ENCODE measurements at places on chromosomes 6 and 20.
A peak's percentile ranks its signal among the peaks of the same experiment; 100 is the strongest.

- H3K27ac ChIP-seq: no peak overlapping the region
- no peaks in the 10 kb centered on the region for H3K36me3 ChIP-seq
- no peaks in the 10 kb centered on the region for H3K27me3 ChIP-seq
- no peak for DNase-seq
- H3K4me3 ChIP-seq: no peak overlapping the region
- H3K4me1 ChIP-seq: no peaks in the 10 kb centered on the region
Observed at GRCh38 chr6:153957394-153957793, 81.6 kb upstream of the OPRM1 start.

- DNase-seq: peak; percentile 83
- H3K4me3 ChIP-seq: no peak overlapping the region
- H3K36me3 ChIP-seq: no peaks in the 10 kb centered on the region
- peaks cover 11% of the 10 kb centered on the region for H3K4me1 ChIP-seq
- no peaks in the 10 kb centered on the region for H3K27me3 ChIP-seq
Observed at GRCh38 chr6:104625536-104625935, 234.2 kb downstream of the HACE1 start.

DNA sequence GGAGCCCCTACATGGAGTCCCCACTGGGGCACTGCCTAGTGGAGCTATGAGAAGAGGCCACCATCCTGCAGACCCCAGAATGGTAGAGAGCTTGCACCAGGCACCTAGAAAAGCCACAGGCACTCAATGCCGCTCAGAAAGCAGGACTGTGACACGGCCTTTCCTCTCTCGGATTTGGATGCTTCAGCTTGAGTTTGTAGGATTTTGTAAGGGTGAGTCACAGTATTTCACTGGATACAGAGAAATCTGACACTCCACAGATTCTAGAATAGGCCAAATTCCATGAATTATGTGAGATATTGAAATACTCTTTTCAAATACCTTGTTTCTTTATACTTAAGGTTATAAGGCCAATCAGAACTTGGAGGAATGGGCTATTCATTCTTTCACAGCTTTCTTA lies 424.5 kb downstream of the HTR1B start:
- no peak for DNase-seq
- no peaks in the 10 kb centered on the region for H3K36me3 ChIP-seq
- no peaks in the 10 kb centered on the region for H3K27me3 ChIP-seq
- no peak overlapping the region for H3K27ac ChIP-seq
- no peaks in the 10 kb centered on the region for H3K4me1 ChIP-seq

GRCh38 chr20:21113697-21114096 lies 7.5 kb upstream of the LINC00237 start:
- no peaks in the 10 kb centered on the region for H3K36me3 ChIP-seq
- H3K27me3 ChIP-seq: no peaks in the 10 kb centered on the region
- no peaks in the 10 kb centered on the region for H3K4me1 ChIP-seq
- no peak overlapping the region for H3K4me3 ChIP-seq

GRCh38 chr6:30443657-30444450 lies 45.5 kb upstream of the HLA-E start:
- no peak overlapping the region for H3K4me3 ChIP-seq
- no peaks in the 10 kb centered on the region for H3K4me1 ChIP-seq
- H3K36me3 ChIP-seq: no peaks in the 10 kb centered on the region
- no peak overlapping the region for H3K27ac ChIP-seq

DNA sequence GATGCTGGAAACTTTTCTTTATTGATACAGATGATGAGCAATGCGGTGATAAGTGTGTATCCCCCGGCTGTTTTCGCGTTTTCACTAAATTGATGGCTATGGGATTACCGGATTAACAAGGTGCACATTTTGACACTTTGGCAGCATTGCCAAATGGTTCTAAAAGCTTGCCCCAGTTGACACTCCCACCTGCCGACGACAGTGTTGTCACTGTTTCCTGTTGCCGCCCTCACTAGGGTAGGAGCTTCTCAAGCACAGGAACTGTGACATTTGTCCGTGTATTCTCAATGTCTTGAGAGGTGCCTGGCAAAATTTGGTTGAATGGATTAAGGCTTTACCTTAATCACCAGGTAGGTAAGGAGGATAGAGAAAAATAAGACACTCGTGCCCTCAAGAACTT lies 9.8 kb upstream of the MAPK13 start:
- no peak overlapping the region for H3K27ac ChIP-seq
- DNase-seq: no peak
- H3K4me3 ChIP-seq: no peak overlapping the region
- peaks cover 28% of the 10 kb centered on the region for H3K4me1 ChIP-seq

DNA sequence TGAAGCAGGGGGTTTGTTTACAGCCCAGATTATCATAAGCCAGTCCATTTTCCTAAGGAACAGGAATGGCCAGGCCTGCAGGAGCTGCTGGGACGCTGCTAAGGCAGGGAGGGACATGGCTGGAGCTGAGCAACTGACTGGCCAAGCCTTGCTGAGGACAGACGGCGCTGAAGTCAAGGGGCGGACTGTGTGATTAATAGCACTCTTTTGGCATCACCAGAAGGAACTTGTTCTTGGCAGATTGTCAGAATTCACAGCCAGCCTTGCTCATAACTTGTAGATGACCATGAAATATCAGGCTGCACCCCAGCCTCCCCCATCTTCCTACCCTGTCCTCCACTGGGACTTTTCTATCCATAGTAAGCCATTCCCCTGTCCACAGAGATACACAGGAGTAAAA lies 218.8 kb upstream of the RNF24 start:
- DNase-seq: no peak
- no peaks in the 10 kb centered on the region for H3K36me3 ChIP-seq
- no peaks in the 10 kb centered on the region for H3K4me1 ChIP-seq

DNA sequence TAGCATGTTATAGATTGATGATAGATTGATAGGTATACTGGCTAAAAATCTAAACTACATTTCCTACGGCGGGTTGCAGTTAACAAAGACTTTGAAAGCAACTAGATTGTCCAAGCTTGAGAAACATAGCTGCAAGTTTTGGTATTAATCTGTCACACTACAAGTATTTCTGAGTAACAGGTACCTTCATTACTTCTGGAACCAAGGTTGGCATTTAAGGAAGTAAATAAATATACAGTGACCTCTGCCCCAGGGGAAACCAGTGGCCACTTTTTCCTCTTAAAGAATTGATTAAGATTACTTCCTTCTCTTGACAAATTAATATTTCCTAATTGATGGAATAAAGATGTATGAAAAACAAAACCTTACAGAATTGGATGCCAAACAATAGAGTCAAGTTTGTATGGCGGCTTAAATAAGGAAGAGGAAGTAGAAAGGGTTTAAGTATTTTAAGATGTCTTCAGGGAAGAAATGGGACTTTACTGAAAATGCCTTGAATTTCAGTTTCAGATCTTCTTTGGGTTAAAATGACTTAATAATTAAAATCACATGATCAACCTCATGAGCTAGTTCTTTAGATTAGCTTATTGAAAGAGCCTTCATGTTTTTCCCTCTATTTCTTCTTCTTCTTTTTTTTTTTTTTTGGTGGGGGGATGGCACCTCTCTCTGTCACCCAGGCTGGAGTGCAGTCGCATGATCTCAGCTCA lies 132.8 kb downstream of the DOK5 start:
- no peaks in the 10 kb centered on the region for H3K36me3 ChIP-seq
- DNase-seq: no peak
- H3K27ac ChIP-seq: no peak overlapping the region
- H3K27me3 ChIP-seq: no peaks in the 10 kb centered on the region
- peaks cover under 1% of the 10 kb centered on the region for H3K4me1 ChIP-seq
- H3K4me3 ChIP-seq: no peak overlapping the region

DNA sequence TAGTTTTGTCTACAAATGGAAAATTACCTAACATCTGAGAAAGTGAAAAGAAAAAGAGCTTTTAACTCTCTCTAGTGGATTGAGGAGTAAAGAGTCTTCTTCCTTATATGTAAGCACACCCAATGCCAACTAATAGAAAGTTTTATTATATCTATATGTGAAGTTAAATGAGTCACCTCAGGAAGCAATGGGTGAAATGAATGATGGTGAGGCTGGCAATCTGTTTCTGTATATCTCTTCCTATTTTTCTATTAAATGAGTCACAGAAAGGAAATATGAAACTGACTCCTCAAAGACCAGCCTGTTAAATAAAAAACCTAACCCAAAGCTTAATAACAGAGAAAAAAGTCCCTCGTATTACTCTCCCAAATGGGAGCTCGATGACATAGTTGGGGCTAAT lies 71.3 kb downstream of the OTOR start:
- H3K4me3 ChIP-seq: no peak overlapping the region
- H3K27me3 ChIP-seq: no peaks in the 10 kb centered on the region
- no peak overlapping the region for H3K27ac ChIP-seq
- H3K4me1 ChIP-seq: no peaks in the 10 kb centered on the region
- DNase-seq: no peak

DNA sequence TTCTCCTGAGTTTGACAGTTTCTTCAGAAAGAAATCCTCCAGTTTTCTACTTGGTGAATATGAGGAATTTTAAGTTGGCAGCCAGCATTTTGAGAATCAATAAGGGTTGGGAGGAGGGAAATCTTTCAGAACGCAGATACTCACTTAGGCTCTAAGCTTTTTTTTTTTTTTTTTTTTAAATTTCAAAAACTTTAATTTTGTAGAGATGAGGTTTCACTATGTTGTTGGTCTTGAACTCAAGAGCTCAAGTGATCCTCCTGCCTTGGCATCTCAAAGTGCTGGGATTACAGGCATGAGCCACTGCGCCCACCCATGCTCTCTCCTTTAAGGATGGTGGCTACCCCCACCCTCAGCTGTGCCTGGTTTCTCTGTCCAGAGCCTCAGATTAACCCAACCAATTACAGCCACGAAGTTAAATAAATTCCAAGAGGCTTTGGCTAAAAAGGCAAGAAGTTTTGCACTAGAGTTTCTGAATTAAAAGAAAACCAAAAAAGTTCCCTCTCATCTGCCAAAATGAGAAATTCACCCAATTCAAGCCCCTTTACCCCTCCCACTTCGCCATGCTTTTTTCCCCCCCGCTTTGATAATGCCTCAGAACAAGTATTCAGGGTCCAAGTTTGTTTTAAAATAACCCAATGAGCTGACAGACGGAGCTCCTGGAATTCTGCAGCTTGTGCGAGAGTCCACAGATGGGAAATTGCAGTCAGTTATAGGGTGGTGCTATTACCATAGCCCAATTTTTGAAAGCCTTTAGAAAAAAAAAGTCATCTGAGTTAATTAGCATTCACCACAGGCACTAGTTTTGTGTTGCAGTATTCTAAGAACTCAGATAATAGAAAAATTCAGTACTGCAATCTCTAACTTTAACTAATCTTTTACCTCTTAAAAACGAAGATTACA lies 94.3 kb upstream of the BEND3 start:
- H3K36me3 ChIP-seq: no peaks in the 10 kb centered on the region
- no peaks in the 10 kb centered on the region for H3K27me3 ChIP-seq
- no peak for DNase-seq

GRCh38 chr6:13072686-13073347 lies 255.5 kb downstream of the TBC1D7 start:
- H3K27ac ChIP-seq: no peak overlapping the region
- DNase-seq: no peak
- no peaks in the 10 kb centered on the region for H3K36me3 ChIP-seq
- no peak overlapping the region for H3K4me3 ChIP-seq
- no peaks in the 10 kb centered on the region for H3K4me1 ChIP-seq

- H3K36me3 ChIP-seq: no peaks in the 10 kb centered on the region
- H3K27ac ChIP-seq: no peak overlapping the region
- H3K27me3 ChIP-seq: no peaks in the 10 kb centered on the region
- no peak overlapping the region for H3K4me3 ChIP-seq
- no peak for DNase-seq
- no peaks in the 10 kb centered on the region for H3K4me1 ChIP-seq
Observed at GRCh38 chr20:42274986-42275385, 656.8 kb upstream of the CHD6 start.

DNA sequence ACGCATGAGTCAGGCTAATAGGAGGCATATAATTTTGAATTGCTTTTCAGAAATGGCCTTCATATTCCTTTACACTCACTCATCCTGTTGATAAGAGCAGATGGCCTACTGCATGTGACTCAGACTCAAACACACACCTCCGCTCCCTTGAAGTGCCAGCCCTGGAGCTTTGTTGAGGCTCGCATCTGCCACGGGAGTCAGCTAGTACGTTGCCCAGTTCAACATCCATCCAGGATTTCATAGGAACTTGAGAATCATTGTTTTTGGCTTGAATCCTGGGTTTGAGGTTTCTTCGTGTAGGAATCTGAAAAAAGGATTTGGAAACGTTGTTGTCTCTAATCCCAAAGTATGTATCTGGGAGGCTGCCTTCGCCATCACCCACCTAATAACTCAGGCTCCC lies 87.4 kb upstream of the JAG1 start:
- H3K4me1 ChIP-seq: no peaks in the 10 kb centered on the region
- no peak overlapping the region for H3K27ac ChIP-seq
- peak; percentile 46 for DNase-seq
- H3K27me3 ChIP-seq: no peaks in the 10 kb centered on the region
- H3K36me3 ChIP-seq: no peaks in the 10 kb centered on the region

GRCh38 chr20:37866051-37866450 lies 36.9 kb upstream of the VSTM2L start:
- H3K36me3 ChIP-seq: peaks cover 15% of the 10 kb centered on the region
- H3K27me3 ChIP-seq: no peaks in the 10 kb centered on the region

DNA sequence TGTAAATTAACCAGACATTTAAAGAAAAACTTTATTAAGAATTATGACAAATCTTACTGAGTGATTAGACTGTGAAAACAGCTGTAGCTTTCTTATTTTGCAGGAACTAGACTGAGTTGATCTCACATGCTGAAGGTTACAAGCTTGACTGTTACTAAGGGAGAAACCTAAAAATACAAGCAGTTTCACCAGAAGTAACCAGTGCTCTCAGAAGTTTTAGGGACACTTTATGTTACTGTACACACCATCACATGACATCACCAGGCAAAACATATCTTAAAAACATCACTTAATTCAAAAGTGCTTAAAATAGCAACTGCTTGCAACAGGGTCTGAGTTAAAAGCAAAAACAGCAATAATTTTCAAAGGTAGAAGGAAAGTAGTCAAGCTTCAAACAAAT lies 5.4 kb downstream of the FBXO30 start:
- no peak overlapping the region for H3K4me3 ChIP-seq
- DNase-seq: no peak
- H3K4me1 ChIP-seq: no peaks in the 10 kb centered on the region

- no peak for DNase-seq
- no peaks in the 10 kb centered on the region for H3K27me3 ChIP-seq
- H3K4me1 ChIP-seq: peaks cover 15% of the 10 kb centered on the region
- peaks cover 14% of the 10 kb centered on the region for H3K36me3 ChIP-seq
Observed at GRCh38 chr6:42125231-42125630, 17.2 kb downstream of the C6orf132 start.

GRCh38 chr6:109454496-109455436 lies 806 bp downstream of the MICAL1 start:
- H3K4me3 ChIP-seq: peak overlapping the region; percentile 79
- DNase-seq: no peak
- no peak overlapping the region for H3K27ac ChIP-seq
- H3K4me1 ChIP-seq: peaks cover 9% of the 10 kb centered on the region
- H3K36me3 ChIP-seq: peaks cover 22% of the 10 kb centered on the region
- no peaks in the 10 kb centered on the region for H3K27me3 ChIP-seq
